Stimulated activated CD8-positive, alpha-beta memory T cell treated with anti-CD3 and anti-CD28 coated beads, Interleukin-12 subunit alpha, Interleukin-12 subunit beta, amount 100 ng/mL, for 1 hour (primary cell): ENCODE measurements at places on chromosomes 11 and 22.

GRCh38 chr22:30832407-30832987 lies 136.1 kb downstream of the MORC2 start:
- DNase-seq = no peak

DNA sequence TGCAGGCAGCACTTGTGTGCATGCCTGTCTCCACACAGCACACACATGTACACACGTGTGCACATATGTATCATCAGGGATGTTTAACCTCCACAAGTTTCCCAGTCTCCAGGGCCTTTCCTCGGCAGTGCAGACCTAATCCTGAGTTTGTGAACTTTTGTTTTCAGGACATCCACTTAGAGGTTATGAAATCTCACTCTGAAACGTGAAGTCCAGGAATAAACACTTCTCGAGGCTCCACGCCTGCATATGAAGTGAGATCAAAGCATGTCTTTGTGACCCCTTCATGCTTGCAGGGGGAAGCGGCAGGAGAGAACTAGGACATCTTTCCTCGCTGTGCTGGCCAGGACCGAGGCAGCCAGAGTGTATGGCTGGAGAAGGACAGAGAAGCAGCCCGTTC lies 3.1 kb downstream of the SHISAL1 start:
- DNase-seq = no peak

- DNase-seq = no peak
Observed at GRCh38 chr11:28632338-28632737, 524.1 kb downstream of the METTL15 start.

DNA sequence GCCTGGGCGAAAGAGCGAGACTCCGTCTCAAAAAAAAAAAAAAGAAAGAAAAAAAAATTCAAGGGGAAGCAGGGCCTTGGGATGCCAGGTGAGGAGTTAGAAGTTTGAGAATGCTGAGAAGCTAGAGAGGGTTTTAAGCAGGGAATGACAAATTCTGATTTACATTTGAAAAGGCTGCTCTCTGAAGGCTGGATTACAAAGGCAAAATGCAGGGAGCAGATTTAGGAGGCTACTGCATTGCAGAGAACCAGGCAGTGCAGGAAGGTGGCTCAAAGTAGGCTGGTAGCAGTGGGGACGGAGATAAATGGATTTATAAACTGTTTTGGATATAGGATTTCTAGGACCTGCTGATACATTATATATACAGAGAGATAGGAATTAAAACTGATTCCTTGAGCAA lies 66.6 kb downstream of the KCNC1 start:
- DNase-seq = no peak

DNA sequence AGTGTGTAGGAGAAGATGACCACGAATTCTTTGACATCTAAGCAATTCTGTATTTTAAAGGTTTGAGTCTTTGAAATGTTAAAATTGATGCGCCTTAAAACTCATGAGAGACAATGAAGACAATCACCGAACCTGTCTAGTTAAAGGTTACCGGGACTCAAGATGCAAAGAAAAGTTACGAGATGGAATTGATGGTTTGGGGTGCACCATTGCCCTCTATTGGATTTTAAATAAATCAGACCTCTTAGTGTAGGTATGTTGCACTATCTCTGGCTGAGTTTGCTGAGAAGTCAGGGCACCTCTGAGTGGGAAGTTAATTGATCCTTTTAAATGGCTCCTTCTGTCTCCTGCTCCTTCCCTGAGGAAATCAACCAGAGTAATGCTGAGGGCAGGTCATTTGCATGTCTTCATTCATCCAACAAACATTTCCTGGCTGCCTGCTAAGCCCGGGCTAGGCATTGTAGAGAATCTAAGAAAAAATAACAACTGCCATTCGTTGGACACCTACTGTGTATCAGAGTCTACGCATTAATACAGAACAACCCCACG lies 19.4 kb upstream of the TMA7B start:
- DNase-seq = no peak

DNA sequence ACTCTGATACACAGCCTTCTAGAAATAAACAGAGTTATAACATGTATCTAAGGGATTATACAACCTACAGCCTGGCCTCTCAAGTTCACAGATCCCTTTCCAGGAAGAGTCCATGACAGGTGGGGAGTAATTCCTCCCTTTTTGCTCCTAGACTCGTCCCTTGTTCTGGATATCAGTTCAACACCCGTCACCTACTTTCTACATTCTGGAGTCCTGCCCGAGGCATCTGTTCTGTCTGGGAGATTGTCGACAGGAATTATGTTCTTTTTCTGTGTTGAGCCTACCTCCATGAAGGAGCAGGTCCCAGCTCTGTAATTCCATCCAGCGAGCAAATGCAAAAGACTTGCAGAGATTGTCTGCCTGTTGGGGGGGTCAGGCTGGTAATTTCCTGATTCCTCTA lies 224.6 kb upstream of the NTM start:
- no peak for DNase-seq

DNA sequence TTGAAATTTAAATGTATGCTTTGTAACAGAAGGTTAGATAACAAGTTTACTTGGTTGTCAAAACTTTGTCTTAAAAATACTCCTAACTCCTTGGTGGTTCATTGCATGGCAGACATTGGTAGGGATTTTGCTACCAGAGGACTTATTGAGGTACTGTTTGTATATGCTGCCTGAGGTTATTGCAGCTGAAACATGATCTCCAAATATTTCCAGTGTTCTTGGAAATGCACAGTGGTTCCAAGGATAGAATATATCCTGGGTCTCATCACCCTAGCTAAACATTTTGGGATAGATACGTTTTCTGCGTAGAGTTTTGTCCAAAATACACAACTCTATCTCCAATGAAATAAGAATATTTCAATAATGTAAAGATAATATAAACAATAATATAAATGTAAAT lies 109.2 kb downstream of the RAB38 start:
- no peak for DNase-seq

DNA sequence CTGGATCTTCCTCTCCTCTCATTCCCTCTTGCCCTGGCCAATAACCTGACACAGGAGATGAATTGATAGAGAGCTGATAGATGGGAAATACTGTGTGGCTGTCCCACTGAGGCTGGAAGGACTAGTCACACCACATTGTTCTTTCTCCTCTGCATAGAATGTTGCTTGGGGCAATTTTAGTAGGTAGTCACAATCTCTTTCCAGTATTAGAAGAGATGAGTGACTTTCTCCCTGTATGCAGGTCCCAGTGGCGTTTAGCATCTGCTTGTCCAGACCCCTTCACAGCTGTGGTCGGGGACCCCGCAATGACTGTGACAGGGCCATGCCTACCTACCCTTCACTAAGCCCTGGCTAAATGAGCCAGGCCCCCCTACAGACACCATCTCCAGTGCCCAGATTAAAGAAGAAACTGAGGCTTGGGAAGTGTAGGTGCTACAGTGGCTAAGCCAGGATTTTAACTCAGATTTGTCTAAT lies 24.0 kb upstream of the P2RY2 start:
- DNase-seq = no peak
